Camera-type eye (tissue), 1 donor: ENCODE measurements at places on chromosomes 12 and 14. TPM values are rescaled to one million over a fixed set of nuclear protein-coding genes. Genes with fewer than 3 reads are reported as not detected.

ANG gene
- total RNA-seq, result 5.1 TPM

CCDC175 gene
- 8.6 TPM for total RNA-seq

GPR162 gene
- 35.4 TPM for total RNA-seq

KRT72 gene
- not detected for total RNA-seq

MMP19 gene
- total RNA-seq, result 2.3 TPM

ADCY6 gene
- 50.1 TPM for total RNA-seq

SLC17A8 gene
- 3.6 TPM for total RNA-seq

HSPB8 gene
- 26.3 TPM for total RNA-seq

NFKBIA gene
- total RNA-seq, result 149 TPM

CLEC4D gene
- 0.55 TPM for total RNA-seq

ITPR2 gene
- 33.8 TPM for total RNA-seq

PTPRO gene
- 51.3 TPM for total RNA-seq

GPRC5D gene
- total RNA-seq, result not detected

AICDA gene
- 0.66 TPM for total RNA-seq

HOXC6 gene
- total RNA-seq, result not detected

LALBA gene
- not detected for total RNA-seq

CPSF2 gene
- 40.8 TPM for total RNA-seq

ESRRB gene
- 4.3 TPM for total RNA-seq

DDX11 gene
- 38.4 TPM for total RNA-seq

SMIM41 gene
- total RNA-seq, result not detected

CCT2 gene
- 230 TPM for total RNA-seq

ADAMTS20 gene
- 1.6 TPM for total RNA-seq

ASCL4 gene
- total RNA-seq, result 0.22 TPM

KRT82 gene
- not detected for total RNA-seq

B4GALNT1 gene
- total RNA-seq, result 9.6 TPM
